ENCODE measurements at places on chromosomes 6 and 20.

DNA sequence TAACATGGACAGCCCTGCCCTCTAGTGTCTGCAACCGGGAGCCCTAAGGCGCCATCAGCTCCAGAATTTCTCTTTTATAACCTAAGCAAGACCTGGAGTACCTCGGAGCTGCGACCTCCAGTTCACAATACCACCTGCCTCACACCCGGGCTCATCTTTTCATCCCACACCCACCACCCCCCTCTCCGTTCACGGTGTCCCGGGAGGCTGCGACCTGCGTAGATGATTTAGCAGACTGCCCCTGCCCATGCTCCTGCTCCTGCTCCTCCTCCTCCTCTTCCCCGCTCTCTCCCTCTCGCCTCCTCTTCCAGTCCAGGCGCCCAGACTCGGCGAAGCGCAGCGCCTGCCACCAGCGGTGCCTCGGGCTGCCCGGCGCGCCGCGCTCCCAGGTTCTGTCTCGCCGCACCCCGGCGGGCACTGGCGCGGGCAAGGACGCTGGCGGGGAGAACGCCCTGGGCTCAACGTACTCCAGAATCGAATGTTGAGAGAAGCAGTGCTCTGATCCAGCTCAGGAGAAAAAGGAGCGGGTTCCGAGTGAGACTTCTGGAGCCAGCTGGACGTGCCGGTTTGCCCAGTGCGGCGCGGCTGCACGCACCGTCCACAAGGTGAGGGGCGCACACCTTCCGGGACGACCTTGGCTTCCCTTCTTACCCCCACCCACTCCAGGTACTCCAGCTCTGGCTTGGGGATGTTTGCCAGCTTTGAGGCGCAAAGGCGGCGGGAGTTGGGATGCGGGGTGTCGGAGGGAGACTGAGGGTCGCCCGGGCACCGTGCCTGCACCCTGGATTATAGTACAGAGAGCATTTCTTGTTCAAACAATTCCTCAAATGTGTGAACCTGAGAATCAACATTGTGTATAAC lies at the start of gene HTR1E:
Gene HTR1E, plus strand, starts transcription at position 310 of the 861 bp plus-strand sequence. CDS start 77,807 bp downstream, outside the sequence.
- ATAC-seq, result peak; percentile 97

DNA sequence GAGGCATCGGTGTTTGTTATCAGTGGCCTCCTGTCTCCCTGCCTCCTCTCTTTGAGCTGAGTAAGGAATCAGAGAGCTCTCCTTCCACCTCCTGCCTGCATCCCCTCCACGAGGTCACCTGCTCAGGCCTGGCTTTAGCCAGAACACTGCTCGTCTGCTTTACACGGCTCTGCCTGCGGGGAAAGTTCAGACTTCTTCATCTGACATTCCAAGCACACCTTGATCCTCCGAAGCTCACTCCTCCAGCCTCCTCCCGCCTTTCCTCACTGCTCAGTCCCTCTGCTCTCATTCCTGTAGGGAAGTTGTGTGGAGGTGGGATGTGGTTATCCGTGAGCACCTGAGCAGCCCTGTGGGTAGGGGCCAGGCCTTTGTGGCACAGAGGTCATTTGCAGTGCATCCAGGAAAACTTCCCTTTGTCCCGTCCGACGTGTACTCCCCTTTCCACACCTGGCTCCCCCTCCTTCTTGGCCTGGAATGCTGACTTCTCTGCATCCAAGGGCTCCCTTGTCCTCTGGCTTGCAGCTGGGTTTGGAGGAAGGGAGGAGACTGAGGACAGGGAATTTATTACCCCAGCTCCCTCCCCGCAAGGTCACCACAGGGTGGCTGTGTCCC lies 12.8 kb upstream of the CCDC167 start:
- peak; percentile 16 for ATAC-seq

DNA sequence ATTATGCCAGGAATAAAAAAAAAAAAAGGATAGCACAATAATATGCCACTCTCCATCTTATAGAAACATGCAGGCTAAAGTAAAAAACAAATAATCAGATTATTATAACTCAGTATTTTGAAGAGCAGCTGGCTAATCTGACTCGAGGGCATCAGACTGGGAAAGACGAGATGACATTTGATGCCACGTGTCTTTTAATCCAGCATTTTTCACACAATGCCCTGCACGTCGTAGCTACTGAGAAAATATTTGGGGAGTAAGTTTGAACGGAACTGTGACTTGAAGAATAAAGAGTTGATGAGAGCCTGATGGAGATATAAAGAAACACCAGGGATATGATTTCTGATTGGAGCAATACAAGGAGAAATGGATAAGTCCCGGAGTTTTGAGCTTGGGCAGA lies 237.7 kb downstream of the ARID1B start:
- ATAC-seq, result no peak

- ATAC-seq, result no peak
These were observed 27.7 kb upstream of the FBXL4 start for GRCh38 chr6:98975421-98975820.

- no peak for ATAC-seq
These were observed 289.7 kb downstream of the UBE3D start for GRCh38 chr6:82775981-82776380.

GRCh38 chr6:63600136-63600535 lies 27.9 kb downstream of the LOC128125822 start:
- ATAC-seq, result no peak

GRCh38 chr6:2859185-2859700 lies 17.6 kb upstream of the SERPINB1 start:
- ATAC-seq, result no peak

DNA sequence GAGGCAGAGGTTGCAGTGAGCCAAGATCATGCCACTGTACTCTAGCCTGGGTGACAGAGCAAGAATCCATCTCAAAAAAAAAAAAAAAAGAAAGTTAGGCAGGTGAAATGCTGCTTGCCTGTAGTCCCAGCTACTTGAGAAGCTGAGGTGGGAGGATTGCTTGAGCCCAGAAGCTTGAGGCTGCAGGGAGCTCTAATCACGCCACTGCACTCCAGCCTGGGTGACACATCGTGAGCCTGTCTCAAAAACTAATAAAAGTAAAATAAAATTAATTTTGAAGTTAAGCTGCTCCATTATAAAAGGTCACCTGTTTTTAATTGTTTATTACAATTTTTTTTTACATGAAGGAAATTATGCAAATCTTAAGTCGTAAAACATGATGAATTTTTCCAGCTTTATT lies 23.2 kb upstream of the SAMHD1 start:
- ATAC-seq, result no peak

GRCh38 chr6:127420556-127420955 lies 38.6 kb downstream of the KIAA0408 start:
- ATAC-seq, result peak; percentile 88

DNA sequence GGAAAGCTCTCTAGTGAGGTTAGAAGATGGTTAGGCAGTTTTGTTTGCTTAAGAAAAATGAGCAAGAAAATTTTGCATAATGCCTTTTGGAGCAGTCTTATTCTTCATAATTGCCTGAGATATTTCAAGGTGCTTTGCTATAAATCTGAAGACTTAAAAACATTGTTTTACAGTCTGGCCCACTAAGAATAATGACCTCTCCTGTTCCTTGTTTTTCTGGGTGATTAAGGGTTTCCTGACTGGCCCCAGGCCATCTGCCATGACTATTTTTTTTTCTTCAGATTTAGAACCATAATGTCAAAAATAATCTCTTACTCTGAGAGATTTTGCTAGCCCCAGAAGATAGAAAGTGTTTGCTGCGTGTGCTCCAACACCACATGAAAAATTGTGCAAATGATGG lies 72.3 kb upstream of the CENPW start:
- no peak for ATAC-seq

- ATAC-seq, result no peak
These were observed 387.7 kb downstream of the BTBD3 start for GRCh38 chr20:12305188-12305950.

DNA sequence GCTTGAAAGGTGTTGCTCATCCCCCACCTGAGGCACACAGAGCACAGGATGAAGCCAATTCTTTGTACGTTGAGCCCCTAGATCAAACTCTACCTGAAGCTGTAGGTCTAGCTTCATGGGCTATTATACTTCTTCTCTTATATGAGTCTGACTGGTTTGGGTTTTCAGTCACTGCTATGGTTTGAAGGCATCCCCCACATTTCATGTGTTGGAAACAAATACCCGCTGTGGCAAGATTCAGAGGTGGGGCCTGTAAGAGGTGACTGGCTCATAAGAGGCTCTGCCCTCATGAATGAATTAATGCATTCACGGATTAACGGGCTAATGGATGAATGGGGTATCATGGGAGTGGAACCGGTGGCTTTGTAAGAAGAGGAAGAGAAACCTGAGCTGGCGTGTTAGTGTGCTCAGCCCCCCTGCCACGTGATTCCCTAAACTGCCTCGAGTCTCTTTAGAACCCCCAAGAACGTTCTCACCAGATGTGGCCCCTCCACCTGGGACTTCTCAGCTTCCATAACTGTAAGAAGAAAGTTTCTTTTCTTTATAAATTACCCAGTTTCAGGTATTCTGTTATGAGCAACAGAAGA lies 39.2 kb downstream of the PREX1 start:
- ATAC-seq, result no peak

GRCh38 chr6:138529478-138529877 lies 30.2 kb upstream of the NHSL1 start:
- ATAC-seq, result peak; percentile 13

DNA sequence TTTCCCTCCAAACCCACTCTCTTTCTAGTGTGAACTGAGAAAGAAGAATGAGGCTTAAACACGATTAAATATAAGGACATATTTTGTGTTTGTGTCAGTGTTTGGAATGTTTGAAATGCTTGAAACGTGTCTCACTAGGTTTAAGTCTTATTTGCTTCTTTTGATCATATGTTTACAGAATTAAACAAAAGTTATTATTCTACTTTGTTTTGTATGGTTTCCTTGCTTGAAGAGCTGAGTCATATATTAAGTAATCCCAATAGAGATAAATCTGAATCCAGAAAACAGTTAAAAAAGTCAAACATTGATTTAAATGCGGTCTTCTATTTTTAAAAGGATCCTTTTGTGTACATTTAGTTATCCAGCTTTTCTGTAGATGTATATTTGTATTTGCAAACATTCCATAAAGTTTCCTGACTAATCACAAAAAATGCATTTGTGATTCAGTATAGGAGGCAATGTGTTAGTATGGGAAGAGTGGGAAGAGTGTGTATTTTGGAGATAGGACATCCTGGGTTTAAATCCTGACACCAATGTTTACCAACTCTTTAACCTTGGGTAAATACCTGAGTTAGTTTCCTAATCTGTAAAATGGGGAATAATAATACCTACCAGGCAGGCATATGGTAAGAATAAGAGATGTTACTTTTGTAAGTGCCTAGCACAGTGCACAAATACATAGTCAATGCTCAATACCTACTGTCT lies 72.9 kb downstream of the TSBP1 start:
- ATAC-seq, result no peak

GRCh38 chr20:19176470-19177052 lies 35.9 kb upstream of the SLC24A3 start:
- peak; percentile 19 for ATAC-seq

GRCh38 chr6:170383466-170384035 lies 77.0 kb downstream of the FAM120B start:
- no peak for ATAC-seq

DNA sequence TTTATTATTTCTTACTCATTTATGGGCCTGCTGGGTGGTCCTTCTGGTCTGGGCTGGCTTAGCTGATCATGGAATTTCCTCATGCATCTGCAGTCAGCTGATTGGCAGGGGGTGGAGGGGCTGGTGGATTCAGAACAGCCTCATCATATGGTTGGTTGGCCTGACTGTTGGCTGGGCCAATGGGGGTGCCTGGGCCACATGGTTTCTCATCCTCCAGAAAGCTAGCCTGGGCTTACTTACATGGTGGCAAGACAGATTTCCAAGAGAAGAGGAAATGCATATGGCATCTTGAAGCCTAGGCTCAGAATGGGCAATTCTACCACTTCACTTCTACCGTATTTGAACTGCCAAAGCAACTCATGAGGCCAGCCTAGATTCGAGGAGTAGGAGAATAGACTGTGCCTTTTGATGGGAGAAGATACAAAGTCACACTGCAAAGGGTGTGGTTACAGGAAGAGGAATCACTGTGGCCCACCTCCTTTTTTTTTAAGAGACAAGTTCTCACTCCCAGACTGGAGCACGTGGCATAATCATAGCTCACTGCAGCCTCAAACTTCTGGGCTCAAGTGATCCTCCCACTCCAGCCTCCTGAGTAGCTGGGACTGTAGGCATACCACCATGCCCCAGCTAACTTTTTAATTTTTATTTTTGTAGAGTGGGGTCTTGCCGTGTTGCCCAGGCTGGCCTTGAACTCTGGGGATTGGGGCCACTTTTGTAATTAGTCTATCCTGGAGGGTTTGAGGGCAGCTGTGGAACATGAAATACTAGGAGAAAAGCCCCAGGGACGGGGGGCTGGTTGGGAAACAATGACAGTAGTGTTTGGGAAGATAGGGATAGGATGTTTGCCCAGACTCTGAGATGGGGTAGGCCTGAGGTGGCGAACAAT lies 47.6 kb upstream of the RNF24 start:
- ATAC-seq, result no peak

- ATAC-seq, result peak; percentile 67
These were observed 5.2 kb downstream of the FNDC1 start for GRCh38 chr6:159174263-159174969.

DNA sequence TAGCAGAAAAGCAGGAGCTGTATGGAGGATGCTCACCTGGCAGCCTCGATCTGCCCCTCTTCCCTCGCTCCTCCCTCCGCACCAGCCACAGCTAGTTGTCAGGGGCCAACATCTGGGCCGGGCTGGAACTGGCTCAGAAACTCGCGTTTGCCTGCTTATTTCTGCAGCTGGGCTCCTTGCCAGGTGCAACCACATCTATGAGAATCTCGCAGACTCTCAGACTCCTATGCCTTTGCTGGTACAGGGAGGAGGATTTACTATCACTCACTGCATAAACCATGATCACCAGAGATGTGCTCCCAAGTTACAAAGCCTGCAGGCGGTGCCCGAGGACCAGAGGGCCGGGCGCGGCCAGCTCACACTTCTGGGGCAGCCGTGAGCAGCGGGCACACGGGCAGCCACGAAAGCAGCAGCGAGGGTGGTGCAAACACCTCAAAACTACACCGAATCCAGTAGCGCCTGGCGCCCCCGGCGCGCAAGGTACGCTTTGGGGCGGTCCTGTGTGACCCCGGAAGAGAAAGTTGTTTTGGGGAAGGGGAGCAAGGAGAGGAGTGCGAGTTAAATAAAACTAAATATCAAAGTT lies 577 bp upstream of the LRRC1 start:
- peak; percentile 68 for ATAC-seq

- ATAC-seq, result no peak
These were observed 187.1 kb downstream of the EYA4 start for GRCh38 chr6:133428295-133428694.

DNA sequence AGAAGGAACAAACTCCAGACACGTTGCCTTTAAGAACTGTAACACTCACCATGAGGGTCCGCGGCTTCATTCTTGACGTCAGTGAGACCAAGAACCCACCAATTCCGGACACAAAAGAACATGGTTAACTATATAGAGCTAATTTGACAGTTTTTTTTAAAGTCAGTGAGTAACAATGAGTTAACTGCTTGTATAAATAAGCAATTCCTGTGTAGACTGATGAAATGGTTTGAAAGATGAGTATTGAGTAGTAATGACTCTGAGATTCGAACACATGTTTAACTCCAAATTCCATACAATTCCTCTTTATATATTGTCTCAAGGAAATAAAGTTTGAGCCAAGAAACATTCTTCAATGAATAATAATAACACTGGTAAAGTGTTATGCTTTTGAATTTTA lies 478.0 kb downstream of the MMUT start:
- no peak for ATAC-seq

GRCh38 chr6:39543095-39543494 lies 182.1 kb downstream of the KIF6 start:
- ATAC-seq, result no peak

Measured in motor neuron (in vitro differentiated cells).